Inflammatory macrophage treated with lipopolysaccharide for 4 hours (primary cell): ENCODE measurements at places on chromosomes 6 and 20.

- no peak for DNase-seq
These were observed 699.2 kb upstream of the AGPAT4 start for GRCh38 chr6:161973064-161973463.

DNA sequence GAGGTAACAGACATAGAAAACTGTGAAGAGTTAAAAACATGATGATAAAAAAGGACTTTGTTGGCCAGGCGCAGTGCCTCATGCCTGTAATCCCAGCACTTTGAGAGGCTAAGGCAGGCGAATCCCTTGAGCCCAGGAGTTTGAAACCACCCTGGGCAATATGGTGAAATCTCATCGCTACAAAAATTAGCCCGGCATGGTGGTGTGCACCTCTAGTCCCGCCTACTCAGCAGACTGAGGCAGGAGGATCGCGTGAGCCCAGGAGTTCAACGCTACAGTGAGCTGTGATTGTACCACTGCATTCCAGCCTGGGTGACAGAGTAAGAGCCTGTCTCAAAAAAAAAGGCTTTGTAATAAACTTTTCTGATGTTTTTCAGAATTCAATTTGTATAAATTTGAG, 60.1 kb downstream of the GFOD1 start:
- DNase-seq, result no peak

GRCh38 chr20:35009665-35010328, 54.1 kb downstream of the MYH7B start:
- no peak for DNase-seq

- no peak for DNase-seq
These were observed 37.6 kb upstream of the LYRM2 start for GRCh38 chr6:89675949-89676748.

DNA sequence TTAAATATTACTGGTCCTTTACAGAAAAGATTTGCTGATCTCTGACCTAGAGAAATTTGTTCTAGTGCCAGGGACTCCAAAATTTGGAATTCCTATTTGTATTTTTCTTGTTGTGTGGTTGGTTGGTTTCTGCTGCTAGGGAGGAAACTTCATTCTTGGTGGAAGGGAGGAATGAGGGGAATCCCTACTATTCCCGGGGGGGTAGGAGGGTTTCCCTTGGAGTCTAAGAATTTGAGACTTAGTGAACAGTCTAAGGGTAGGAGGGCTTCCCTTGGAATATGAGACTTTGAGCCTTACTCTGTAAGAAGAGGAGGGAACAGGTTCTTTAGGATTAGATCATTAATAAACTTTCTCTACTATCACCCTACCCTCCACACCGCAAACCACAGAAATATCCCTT, 67.1 kb upstream of the ADGRF1 start:
- DNase-seq, result no peak
